ENCODE measurements at places on chromosomes 1 and 21.

DNA sequence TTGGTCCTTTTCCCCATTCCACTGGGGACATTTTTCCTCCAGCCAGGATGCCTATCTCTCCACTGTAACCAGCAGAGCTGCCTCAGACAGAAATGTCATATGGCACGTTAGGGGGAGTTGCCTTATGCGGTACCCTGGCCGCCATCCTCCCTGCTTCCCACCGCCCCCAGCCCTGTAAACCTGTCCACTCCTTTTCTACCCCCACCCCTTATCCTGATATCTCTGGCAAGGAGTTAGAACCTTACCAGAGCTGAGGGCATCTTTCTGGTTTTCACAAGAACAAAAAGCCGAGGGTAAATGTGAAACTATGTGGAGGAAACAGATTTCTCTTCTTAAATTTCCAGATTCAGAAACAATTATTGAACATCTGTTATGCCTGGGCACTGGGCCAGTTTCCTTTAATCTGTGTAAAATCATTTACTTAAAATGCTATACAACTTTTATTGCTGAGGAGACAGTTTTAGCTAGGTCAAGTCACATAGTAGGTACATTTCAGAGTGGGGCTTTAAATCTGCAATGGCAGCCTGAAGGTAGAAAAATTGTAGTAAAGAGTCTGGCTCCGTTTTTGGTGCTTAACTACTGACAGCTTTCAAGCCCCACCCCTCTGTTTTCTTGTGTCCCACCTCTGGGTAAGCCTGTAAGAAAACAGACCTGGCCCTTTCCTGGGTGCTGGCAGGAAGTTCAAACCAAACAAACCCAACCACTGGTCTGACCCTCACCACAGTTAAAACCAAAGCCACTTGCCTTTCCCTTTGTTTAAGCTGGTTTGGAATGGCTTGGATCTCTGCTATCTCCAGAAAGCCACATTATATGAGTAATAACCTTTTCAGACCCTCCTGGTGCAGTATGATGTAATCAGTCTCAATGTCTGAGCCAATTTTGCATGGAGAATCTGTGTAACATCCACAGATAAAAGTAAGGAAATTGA, 319.0 kb downstream of the HHAT start:
- no peak for DNase-seq

- DNase-seq: no peak
These were observed 200.3 kb upstream of the FOXD3 start for GRCh38 chr1:63122079-63122478.

DNA sequence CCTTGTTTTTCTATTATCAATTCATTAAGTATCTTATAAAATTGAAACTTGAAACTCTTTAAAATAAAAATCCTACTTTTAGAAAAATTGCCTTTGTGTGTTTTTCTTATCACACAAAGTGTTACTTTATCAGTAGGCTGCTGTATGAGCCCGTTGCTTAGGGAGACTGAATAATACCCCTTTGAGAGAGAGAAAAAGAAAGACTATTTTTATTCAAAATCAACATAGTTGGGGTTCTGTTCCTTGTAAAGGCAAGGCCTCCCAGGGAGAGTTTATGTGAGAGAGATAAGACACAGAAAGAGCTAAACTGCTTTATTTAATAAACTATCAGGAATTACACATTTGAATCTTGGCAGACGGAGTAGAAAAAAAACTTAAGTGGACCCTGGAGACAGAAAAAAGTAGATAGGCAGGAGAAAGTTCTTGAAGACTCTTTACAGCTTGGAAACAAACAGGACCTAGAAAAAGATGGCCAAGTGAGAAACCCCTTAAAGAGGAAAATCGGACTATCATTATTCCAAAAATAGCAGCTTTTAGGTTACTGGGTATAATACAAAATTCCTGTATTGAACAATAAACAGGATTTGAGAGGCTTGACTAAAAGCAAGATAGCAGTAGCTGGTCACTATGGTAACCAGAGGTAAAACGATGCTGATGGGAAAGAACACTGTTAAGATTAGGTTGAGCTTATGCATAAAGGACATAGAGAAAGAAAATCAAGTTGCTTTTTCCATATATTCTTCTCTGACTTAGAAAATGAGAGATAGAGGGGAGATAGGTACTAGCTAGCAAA, 170.9 kb downstream of the LRRC7 start:
- no peak for DNase-seq

GRCh38 chr1:60280256-60280655, 206.7 kb upstream of the C1orf87 start:
- no peak for DNase-seq
